ENCODE measurements at places on chromosomes 4 and X.

DNA sequence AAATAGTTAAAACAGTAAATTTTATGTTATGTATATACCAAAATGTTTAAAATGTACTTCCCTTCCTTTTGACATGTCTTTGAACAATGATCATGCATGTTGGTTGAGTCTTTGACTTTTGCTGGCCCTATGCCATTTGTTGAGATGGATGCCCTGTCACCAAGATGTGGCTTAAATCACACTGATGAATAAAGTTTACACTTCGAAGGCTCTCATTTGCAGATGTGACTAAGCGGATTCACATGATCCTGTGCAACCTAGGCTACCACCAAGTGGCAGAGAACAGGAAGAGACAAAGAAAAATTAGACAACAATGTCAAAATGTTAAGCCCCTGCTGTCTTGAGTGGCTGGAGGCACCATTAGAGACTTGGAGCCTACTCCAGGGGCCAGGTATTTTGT, 139.9 kb downstream of the RAB28 start:
- no peak for DNase-seq

DNA sequence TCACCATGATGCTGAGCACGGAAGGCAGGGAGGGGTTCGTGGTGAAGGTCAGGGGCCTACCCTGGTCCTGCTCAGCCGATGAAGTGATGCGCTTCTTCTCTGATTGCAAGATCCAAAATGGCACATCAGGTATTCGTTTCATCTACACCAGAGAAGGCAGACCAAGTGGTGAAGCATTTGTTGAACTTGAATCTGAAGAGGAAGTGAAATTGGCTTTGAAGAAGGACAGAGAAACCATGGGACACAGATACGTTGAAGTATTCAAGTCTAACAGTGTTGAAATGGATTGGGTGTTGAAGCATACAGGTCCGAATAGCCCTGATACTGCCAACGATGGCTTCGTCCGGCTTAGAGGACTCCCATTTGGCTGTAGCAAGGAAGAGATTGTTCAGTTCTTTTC, 4.0 kb downstream of the HNRNPH2 start:
- DNase-seq: no peak

GRCh38 chrX:107610667-107611066, 17.6 kb upstream of the PRPS1 start:
- DNase-seq: no peak

DNA sequence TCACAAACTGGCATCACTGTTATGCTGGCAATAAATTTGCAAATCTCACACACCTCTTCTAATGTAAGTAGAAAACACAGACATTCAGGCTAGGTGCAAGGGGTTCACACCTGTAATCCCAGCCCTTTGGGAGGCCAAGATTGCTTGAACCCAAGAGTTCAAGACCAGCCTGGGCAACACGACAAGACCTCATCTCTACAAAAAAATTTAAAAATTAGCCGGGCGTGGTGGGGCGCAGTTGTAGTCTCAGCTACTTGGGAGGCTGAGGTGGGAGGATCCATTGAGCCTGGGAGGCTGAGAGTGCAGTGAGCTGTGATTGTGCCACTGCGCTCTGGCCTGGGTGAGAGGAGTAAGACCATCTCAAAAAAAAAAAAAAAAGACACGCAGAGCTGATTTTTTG, 83.1 kb upstream of the ENPP6 start:
- DNase-seq: no peak

GRCh38 chr4:8534129-8534528, 46.1 kb upstream of the GPR78 start:
- DNase-seq: no peak

DNA sequence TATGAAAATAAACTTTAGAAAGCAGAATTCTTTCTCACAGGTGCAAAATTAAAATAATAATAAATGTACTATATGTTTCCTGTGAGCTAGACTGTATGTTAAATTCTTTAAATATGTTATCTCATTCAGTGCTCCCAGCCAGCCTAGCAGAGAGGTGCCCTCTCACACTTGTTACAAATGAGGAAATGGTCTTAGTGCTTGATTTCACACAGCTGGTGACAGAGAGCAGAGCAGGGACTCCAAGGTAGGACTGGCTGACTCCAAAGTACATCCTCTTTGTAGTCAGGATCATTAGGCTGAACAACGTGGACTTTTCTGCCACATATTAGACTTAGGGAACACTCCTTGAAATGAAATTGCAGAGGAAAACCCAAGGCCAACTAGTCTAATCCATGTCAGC, 72.0 kb upstream of the HHIP start:
- no peak for DNase-seq

DNA sequence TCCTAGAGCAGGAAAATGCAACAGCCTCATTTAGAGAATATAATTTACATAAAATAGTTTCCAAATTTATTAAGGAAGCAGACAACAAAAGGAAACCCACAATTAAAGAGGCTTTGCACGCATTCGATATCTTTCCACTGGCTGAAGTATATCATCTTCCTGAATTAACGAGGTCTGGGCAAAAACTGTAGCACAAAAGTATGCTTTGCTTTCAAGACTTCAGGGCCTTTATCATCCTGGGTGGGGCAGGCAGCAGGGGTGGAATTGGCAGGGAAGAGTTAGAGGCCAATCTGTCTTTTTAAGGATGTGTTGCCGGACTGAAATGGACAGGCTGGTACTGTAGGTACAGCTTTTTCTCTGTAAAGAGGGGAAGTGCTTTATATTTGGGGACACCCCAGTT, 17.0 kb upstream of the STX18 start:
- DNase-seq: no peak

DNA sequence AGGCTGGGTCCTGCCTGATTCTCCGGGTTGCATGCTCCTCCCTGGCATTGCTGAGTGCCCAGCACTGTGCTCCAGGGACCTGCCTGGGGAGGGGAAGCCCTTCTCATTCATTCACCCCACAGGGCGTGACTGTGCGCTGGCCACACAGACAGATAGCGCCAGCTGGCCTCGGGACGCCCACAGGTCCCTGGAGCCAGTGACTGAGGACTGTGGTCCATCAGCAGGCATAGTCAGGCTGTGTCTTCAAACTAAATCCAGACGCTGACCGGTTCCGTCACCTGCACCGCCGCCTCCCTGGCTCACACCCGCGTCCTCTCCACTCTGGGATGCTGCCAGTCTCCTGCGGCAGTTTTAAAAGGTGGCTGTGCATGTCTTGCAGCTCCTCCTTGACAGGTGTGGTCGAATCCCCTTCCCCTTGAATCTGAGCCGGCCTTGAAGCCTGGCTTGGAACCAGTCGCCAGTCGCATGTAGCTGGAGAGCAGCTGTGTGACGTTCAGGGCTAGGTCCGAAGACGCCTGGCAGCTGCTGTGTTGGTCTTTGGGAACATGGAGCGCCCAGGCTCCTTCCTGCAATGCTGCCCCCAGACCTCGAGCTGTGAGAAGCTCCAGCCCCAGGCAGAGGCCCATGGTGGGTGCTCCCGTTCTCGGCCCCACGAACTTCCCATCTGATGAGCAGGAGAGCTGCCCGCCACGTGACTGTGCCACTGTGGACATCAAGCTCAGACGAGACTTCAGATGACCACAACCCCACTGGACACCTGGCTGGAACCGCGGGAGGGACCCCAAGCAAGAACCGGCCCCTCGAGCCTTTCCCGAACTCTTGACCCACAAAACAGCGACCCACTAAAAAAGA, 94.1 kb downstream of the ADRA2C start:
- DNase-seq: no peak

GRCh38 chr4:155929833-155930232, 23.8 kb downstream of the CTSO start:
- no peak for DNase-seq

DNA sequence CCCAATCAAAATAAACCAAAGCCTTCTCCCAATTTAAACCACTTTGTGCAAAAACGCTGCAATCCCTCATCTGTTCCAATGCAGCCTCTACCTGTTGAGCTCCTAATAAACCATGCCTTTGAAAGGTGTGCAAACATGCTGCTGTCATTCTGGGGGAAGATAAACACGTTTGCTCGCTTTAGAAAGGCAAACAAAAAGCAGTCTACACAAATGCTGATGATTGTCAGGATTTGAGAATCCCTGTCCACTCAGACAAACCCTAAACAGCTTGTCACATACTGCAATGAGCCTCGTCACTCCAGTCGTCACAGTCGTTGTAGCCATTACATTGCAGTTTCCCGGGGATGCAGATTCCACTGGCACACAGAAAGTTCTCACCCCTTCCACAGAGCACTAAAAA, 145.2 kb downstream of the CORIN start:
- DNase-seq: no peak
